Trophoblast cell (in vitro differentiated cells and primary cell): ENCODE measurements at places on chromosomes 12 and 14.
A peak's percentile ranks its signal among the peaks of the same experiment; 100 is the strongest.

DNA sequence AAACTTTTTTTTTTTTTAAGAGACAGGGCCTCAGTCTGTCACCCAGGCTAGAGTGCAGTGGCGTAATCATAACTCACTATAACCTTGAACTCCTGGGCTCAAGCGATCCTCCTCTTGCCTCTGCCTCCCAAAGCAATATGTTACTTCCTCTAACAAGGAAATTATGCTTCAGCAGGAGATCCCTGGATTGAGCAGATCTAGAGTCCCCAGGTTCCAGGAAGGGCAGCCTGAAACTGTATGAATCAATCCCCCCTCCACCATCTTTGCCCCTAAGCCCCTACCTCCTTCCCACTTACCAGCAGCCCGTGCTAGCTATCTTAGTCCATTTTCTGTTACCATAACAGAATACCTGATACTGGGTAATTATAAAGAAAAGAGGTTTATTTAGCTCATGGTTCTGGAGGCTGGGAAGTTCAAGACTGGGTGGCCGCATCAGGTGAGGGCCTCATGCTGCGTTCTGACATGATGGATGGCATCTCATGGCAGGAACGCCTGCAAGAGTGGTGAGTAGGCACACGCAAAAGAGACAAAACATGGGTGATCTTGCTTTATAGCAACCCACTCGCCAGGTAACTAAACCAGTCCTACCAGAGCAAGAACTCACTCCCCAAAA is 5.0 kb downstream of the TAMALIN start:
- no peak for DNase-seq

DNA sequence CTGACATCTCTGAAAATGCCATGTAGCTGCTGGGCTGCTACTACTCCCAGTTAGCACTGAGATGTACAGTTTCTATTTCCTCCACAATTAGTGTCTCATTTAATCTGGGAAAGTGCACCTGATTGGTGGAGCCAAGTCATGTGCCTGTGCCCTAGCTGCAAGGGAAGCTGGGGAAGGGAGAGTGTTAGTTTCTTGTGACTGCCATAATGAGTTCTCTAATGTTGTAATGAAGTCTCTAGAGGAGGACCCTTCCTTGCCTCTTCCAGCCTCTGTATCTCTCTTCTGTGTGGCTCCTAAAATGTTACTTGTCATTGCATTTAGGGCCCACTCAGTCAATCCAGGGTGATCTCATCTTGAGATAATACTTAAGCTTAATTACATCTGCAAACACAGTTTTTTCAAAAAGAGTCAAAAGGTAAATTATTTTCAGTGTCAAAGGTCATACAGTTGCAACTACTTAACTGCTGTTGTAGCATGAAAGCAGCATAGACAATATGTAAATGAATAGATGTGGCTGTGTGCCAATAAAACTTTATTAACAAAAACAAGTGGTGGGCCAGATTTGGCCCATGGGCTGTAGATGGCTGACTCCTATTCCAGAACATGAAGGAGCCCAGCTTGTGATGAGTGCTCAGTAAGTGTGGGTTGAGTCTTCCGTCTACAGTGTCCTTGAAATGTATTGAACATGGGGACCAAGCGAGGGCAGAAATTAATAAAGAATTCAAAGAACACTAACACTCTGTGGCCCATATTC is 137.2 kb upstream of the MAP1LC3B2 start:
- no peak for DNase-seq

DNA sequence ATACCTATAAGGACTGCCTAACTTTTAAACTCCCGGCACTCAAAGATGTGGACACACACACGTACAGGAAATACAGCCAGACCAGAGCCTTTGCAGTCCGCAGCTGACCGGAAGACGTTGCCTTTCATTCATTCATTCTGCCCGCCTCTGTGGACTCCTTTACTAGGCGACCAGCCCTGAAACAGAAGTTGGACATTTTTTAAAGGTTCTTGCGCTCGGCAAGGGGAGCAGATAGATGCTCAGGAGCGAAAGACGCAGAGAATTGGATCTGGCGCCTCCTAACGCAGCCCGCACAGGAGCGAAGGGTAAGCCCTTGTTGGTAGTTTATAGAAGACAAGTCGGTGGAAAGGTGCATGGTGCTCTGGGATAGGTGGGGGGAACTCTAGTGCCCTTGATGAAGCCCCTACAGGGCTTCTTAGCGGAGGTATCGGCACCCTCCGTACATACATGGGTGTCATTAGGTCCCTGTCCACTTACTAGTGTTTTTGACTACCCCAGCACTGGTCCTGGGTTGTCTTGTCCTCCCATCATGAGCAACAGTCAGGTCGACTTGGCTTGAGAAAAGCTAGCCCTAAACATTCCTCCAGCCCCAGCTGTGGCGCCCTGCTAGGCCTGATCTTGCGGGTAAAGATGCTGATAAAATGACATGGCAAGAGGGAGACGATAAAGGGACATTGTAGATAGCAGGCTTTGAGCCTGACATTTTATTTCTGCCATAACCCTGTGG is at the start of gene KDM2B:
TSS of gene KDM2B (minus strand) at position 65 of the 727 bp plus-strand sequence. CDS start 112 bp downstream, outside the sequence.
- DNase-seq: peak; percentile 27

- DNase-seq: no peak
Measured at GRCh38 chr14:32820181-32820580, 118.5 kb upstream of the NPAS3 start.

GRCh38 chr14:94593749-94594431 is 12.7 kb downstream of the SERPINA5 start:
- DNase-seq: no peak

DNA sequence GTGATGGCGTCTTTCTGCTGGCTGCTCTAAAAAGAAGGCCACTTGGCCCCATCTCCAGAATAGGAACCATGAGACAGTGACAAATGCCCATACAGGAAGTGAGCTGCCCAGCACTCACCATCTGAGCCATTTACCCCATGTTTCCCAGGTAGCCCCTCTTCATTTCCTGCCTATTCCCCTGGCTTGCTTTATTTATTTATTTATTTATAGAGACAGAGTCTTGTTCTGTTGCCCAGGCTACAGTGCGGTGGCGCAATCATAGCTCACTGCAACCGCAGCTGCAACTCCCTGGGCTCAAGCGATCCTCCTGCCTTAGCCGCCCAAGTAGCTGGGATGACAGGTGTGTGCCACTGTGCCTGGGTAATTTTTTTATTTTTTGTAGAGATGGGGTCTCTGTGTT is 71.2 kb downstream of the RIN3 start:
- no peak for DNase-seq

DNA sequence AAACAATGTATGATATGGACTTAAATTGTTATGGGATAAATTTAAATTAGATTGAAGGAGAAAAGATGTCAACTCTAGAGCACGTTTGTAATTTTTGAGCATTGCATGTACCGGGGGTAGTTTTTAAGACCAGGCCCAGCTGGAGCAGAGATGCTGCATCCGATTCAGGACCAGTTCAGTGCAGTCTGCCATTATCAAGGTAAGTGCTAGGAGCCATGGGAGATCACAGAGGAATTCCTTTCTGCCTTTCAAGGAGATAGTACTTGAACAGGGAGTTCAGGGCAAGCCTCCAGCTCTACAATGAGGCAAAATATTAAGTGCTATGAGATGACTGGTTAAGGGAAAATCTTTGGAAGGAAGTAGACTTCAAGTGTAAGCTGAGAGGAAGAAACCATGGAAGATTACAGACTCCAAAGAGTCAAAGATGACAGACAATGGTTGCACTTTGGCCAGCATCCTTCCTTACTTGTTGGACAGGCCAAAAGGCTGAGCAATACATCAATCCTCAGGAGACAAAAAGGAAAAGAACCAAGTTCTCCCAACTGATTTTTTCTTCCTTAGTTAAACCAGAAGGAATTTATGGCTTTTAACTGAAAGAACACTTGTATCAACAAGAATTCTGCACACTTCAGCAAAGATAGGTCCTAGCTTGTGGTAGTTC is 113.2 kb upstream of the HIF1A start:
- no peak for DNase-seq

GRCh38 chr12:71780237-71780822 is 25.7 kb downstream of the RAB21 start:
- DNase-seq: peak; percentile 40

DNA sequence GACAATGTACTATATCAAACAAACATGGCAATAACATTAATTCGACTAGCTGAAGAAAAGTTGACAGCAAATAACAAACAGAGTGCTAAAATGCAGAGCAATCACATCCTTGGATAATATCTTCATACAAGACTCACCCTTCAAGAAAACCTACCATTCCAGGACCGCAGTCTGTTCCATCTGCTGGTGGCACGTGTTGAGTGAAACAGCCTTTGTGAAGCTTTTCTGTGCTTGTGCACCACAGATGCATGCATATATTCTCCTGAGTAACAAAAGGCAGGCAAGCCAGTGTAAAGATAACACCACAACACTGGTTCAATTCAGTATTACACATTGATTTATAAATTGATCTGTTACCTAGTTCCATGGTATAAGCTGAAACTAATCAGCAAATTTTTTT is 89.3 kb downstream of the ADAMTS20 start:
- DNase-seq: no peak

GRCh38 chr14:96727073-96727472 is 70.1 kb upstream of the VRK1 start:
- peak; percentile 84 for DNase-seq

DNA sequence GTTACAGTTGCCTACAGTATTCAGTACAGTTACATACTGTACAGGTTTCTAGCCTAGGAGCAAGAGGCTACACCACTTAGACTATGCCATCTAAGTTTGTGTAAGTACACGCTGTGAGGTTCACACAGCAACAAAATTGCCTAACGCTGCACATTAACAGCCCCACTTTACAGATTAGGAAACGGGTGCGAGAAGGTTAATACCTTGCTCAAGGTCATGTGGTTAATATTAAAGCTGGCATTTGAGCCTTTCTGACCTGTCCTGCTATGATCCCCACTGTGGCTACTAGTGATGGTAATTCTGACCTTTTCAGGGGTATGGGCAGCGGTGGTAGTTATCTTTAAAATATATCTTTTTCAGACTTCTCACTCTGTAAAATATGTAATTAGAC is 20.9 kb downstream of the ACVR1B start:
- DNase-seq: no peak
